ENCODE measurements at places on chromosomes 4 and X.

GRCh38 chr4:104470770-104471169, 23.9 kb downstream of the CXXC4 start:
- DNase-seq: no peak

DNA sequence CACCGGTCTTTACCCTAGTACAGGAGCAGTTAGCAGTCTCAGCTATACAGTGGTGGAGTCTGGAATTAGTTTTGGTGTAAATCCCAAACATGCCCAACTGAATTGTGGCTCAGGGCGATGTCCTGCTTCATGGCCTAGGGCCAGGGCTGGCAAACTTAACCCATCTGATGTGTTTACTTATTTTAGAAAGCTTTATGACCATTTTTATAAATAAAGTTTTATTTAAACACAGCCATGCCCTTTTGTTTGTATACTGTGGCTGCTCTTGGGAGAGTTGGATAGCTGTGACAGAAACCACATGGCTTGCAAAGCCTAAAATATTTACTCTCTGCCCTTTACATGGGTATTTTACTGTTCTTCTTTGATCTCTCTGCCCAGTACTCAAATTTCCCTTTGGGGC, 7.1 kb downstream of the FRMPD4 start:
- no peak for DNase-seq

DNA sequence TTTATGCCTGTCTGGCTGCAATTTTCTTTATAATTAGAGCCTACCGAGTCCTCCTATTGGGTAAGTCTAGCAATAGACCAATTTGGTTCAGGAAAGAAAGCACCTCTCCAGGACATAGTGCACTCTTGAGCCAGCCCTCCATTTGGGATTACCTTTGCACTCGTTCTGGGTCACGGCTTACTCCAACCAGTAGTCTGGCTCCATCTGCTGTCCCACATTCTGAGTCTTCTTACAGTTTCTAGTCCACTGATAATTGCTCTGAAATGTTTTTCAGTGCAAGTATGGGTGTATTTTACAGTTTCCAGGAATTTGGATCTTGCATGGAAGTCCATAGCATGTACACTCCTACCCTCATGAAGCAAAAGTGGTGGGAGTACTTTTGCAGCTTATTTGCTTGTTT, 34.8 kb upstream of the USP51 start:
- DNase-seq: no peak

DNA sequence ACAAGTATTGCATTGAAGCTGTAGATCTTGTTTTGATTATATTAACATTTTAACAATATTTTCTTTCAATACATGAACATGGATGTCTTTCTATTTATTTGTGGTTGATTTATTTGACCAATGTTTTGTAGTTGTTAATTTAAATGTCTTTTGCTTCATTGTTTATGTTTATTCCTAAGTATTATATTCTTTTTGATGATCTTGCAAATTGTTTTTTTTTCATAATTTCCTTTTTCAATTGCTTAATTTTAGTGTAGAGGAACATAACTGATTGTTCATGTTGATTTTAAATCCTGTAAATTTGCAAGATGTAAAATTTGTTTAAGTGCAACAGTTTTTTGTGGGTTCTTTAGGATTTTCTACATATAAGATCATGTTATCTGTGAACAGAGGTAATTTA, 744.1 kb downstream of the FAM133A start:
- DNase-seq: no peak

- no peak for DNase-seq
Measured at GRCh38 chr4:6196871-6197270, 3.5 kb downstream of the JAKMIP1 start.

GRCh38 chrX:106177106-106177981, 9.2 kb downstream of the PWWP3B start:
- DNase-seq: no peak

GRCh38 chr4:12028258-12028657, 599.6 kb upstream of the HS3ST1 start:
- DNase-seq: no peak

DNA sequence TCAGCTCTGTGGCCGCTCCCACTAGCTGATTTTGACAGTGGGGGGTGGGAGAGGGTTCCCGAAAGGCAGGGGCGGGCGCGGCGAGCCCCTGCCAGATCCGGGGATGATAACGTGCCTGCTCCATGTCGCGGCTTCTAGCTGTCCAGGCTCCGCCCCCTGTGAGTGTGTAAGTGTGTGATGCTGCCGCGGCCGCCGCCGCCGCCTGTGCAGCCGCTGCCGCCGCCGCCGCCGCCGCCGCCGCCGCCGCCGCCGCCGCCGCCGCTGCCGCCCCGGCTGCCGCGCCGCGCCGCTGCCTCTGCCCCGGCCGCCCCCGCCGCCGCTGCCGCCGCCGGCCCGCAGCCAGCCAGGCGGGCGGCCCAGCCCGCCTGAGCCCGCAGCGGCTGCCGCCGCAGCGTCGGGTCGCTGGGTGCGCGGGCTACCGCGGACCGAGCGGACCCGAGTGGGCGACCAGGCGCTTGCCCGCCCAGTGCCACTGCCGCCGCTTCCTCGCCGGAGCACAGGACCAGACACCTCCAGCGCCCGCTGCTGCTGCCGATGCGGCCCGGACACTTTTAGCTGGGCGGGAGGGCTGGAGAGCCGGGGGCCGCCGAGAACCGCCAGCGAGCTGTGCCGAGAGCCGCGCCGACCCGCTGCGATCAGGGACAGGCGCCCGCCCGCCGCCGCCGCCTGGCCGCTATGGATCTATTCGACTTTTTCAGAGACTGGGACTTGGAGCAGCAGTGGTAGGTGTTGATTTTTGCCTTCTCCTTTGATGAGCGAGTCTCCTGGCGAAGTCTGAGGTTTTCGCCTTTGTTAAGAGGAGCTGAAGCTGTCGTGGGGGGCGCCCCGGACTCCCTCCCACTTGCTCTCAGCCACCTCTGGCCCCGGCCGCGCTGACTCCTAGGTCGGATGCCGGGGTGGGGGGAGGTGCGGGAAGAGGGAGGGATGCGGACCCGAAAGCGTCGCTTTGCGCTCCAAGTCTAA, at the start of gene AFF2:
TSS of gene AFF2 (plus strand) at position 195 of the 963 bp plus-strand sequence. CDS start at position 676, 481 bp downstream.
- no peak for DNase-seq

DNA sequence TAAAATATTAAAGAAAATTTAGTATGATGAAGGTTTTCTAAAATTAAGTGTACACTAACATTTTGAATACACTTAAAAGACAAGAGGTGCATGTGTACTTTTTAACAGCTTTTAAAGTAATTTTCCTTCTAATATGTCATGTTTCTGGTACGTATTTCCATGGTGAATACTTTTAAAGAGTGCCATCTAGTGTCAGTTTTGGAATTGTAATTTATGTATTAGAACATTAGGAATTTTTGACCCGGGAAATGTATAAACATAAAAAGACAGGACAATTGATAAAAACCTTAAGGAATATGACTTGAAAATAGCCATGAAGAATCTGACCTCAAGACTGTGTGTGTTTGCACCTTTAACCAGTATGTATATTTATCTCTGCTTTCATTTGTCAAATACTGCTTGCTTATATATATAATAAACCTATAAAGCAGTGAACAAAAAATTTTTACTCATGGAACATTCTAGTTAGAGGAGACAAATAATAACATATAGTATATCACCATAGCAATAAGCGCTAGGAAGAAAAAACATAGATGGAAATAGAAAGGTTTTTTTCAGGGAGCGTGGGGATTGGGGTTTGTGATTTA, 7.2 kb downstream of the GSTCD start:
- no peak for DNase-seq

DNA sequence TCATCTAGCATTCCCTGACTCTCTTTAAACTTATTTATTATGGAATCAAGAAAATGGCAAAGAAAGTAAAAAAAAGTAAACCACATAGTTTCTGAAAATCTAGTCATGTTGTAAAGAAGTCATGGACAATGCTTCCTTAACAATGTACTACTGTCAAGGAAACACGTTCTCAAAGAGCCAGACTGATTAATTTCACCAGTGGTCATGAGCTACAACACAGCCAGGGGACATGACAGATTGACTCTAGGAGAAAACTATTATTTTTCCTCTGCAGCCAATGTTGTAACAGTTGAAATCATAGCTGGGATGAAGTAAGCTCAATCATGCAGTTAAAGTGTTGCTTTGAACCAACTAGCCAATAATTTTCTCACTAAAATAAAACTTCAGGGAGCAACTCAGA, 109.2 kb downstream of the MAPK10 start:
- no peak for DNase-seq

GRCh38 chr4:1133033-1133432, 19.7 kb upstream of the RNF212 start:
- no peak for DNase-seq

DNA sequence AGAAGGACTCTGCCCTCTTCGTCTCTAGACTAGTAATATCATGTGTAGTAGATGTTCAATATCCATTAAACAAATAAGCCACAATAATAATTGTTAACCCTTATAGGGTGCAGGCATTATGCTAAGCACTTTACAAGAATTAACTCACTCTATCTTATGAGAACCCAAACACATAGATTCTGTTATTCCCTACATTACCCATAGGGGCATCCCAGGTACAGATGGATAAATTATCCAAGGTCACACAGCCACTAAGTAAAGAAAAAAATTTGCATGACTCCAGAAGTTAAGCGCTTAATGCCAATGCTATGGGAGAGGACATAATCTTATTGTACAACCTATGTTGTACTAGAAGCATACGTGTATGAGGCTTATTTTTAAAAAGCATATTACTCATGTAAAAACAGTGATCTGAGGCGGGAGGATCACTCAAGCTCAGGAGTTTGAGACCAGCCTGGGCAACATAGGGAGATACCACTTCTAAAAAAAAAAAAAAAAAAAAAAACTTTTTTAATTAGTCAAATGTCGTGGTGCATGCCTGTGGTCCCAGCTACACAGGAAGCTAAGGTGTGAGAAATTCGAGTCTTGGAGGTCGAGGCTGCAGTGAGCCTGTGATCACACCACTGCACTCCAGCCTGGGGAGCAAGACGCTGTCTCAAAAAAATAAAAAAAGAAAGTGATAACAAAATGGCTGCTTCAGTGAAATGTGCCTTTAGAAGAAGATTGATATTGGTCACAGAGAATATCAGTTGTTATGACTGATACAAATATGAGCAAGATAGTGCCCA, 13.6 kb downstream of the LDB2 start:
- no peak for DNase-seq

DNA sequence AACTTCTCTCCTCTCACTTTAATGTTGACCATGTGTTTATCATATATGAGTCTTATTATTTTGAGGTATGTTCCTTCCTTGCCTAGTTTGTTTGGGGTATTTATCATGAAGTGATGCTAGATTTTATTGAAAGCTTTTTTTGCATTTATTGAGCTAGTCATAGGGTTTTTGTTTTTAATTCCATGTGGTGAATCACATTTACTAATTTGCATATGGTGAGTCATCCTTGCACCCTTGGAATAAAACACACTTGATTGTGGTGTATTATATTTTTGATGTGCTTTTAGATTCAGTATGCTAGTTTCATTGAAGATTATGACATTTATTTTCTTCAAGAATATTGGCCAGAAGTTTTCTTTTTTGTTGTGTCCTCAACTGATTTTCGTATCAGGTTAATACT, 464.6 kb downstream of the PCDH18 start:
- DNase-seq: no peak

DNA sequence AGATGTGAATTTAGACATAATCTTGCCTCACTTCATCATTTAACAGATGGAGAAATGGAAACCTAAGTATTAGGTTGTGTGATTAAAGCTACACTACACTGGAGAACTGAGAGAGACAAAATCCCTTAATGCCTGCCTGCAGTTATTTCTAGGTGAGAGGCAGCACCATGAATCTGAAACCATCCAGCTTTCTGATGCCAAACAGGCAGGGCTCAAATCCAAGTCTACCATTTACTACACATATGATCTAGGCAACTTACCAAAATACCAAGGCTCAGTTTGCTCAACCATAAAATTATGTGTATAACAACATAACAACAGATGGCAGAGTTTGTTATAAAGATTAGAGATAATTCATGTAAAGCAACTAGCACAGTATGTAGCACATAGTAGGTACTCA, 38.7 kb downstream of the GABRA4 start:
- no peak for DNase-seq

GRCh38 chr4:182277377-182277776, 34.2 kb downstream of the TENM3 start:
- DNase-seq: no peak

DNA sequence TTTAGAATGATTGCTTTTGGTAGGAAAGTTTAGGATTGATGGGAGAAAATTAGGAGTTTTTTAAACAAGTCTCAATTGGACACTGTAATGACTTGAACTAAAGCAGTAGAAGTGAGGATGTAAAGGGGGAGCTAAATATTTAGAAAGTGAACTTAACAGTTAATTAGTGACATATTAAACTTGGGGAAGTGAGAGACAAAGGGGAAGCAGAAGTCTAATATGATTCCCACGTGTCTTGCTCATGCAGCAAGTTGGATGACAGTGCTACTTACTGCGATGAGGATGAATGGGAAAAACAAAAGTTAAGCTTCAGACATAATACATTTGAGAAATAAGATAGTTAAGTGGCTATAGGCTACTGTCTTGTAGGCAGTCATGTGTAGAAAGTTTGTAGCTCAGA, 110.4 kb downstream of the RPA4 start:
- DNase-seq: no peak

DNA sequence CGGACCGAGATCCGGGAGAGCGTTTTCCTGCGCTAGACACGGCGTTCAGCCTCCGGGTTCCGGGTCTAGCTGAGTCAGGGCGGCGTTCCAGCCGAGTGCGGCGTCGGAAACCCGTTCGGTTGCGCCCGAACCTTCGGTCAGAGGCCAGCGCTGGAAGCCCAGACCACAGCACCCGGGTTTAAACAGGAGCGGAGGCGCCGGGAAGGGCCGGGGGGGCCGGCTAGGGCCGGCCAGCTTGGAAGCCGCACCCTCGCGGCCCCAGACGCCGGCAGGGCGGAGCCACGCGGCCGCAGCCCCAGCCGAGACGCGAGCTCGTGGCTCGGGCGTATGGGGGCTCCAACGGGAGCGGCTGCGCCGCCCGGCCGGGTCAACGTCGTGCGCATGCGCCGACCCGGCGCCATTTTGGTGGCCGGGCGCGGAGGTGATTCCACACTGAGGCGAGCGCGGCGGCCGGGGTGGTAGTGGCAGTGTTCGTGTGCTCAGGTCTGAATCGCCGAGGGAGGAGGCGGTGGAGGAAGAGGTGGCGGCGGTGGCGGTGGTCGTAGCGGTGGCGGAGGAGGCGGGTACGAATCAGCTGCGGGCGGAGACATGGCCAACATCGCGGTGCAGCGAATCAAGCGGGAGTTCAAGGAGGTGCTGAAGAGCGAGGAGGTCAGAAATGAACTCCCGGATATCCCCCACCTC, at the start of gene UBE2K:
TSS of gene UBE2K (plus strand) at position 397 of the 684 bp plus-strand sequence. CDS start at position 589, 192 bp downstream.
- no peak for DNase-seq

Data from vagina (tissue), 2 donors.